ENCODE measurements at places on chromosomes 2 and 18.
A peak's percentile ranks its signal among the peaks of the same experiment; 100 is the strongest.

GRCh38 chr18:13680612-13681011 is 45.7 kb downstream of the FAM210A start:
- no peak for DNase-seq

DNA sequence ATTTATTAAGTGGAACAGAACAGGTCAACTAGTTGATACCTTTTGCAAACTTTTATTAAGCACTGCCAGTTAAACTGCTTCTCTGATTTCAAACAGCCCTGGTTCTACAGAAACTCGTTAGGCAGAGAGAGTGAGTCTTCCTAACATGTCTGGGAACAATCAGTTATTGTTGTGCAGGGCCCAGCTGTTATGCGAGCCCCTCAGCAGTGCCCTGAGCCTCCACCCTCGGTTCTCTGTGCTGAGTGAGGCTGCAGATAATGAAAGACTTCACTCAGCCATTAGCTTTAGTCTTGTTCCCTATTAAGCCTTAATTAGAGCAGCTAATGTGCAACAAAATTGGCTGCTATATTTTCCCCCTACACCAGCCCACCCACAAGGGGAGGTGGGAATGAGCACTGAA is 39.6 kb downstream of the KCTD18 start:
- no peak for DNase-seq

DNA sequence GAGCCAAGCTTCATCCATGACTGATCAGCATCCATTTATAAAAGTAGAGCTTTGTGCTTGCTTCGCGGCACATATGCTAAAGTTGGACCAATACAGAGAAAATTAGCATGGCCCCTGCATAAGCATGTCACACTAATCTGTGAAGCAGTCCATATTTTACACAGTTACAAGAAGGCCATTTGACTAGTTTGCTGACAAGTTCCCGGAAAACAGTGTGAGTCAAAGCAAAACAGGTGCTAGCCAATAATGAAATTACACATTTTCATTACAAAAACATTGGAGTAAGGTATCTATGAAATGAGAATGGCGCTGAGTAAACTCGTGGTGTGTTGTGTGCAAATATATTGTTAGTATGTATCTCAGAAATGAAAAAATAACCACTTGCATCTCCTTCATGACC is 4.7 kb downstream of the ANKRD62 start:
- DNase-seq, result no peak

GRCh38 chr18:48797841-48798255 is 152.9 kb downstream of the SMAD7 start:
- DNase-seq, result peak; percentile 64
